ENCODE measurements at places on chromosomes 6 and 20.

DNA sequence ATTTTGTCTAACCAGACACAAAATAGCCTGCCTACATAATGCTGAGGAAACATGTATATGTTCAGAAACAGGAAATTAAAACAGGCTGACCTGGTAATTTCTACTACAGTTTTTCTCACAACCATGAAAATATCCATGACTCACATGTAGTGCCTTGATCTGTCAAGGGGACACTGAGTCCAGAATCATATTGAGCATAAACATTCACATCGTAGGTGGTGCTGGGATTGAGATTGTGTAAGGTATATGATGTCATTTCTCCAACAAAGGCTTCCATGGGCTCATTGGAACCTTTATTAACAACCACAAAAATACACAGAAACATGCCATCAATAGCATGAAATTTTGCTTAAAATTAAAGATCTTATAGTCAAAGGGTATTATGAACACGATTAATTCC is 80.9 kb downstream of the COL12A1 start:
- DNase-seq: no peak

DNA sequence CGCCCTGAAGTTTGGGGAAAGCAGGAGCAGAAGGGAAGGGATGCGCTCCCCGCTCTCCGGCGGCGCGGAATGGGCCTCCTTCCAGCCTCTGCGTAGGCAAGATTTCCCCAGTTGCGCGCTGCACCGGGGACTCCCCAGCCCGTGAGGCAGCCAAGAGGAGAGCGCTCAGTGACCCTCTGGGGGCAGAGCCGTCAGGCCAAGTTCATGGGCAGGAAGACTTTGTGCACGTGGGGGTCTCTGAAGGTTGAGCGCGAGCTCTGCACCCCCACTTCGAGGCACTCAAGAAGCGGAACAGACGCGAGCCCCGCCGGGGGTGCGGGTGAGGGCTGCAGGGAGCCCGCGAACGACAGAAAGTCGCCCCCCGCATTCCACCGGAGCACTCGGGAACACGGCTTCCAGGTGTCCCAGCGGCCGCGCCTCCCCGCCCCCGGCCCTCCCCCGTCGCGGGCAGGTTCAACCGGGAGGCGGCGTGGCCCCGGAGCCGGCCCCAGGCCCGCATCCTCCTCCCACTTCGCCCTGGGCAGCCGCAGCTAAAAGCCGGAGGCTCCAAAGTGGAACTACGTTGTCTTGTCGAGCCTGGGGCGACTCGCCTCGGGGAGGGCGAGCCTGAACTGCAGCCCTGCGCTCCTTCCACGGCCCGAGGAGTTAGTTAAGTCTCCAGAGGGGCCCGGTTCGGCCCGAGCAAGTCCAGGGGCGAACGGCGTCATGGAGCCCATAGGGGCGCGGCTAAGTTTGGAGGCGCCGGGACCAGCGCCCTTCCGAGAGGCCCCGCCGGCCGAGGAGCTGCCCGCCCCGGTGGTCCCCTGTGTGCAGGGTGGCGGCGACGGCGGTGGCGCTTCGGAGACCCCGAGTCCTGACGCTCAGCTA is at the start of gene PPP1R3G:
Gene PPP1R3G (plus strand): TSS at position 561 of the 867 bp plus-strand sequence. CDS start 145 bp downstream, at position 706.
- DNase-seq: no peak

GRCh38 chr6:111653979-111654378 is 48.3 kb upstream of the TRAF3IP2 start:
- no peak for DNase-seq

DNA sequence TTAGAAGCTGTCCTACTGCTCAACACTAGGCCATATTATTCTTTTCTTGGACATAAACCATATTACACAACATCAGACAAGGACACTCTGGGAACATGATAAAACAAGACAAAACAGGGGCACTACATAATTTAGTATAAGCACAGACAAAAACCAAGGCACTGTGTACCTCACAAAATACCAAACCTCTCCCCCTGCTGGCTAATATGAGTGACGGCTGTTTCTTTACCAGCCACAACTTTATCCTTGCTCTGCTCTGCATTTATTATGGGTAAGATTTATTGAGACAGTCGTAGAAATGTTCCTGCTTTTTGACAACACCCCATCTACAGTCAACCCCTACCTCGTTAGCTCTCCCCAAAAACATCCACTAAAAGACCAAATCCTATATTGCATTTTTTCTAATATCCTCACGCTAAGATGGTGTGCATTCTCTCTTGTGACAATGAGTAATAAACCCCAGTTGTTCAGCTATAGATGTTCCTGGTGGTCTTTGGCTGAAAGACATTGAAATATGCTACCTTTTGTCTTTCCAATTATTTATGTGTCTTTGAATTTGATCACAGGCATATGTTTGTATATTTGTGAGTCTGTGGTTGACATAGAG is 23.8 kb upstream of the POLR1H start:
- DNase-seq: peak; percentile 45

DNA sequence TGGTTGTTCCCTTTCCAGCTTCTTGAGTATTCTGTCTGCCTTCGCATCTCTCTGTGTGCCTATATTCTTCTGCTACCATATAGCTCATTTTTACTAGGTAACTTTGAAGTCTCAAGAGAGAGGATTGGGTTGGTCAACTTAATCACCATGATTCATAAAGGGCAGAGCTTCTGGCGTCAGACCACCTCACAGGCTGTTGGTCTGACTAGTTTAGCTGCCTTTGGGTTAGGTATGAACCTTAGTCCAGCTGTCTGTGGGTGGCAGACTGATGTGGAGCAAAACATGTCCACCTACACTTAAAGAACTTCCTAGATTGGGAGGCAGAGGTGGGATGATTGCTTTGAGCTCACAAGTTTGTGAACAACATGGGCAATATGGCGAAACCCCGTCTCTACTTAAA is 192.2 kb upstream of the SGK1 start:
- DNase-seq: no peak

GRCh38 chr6:30542915-30543314 is 13.4 kb downstream of the GNL1 start:
- DNase-seq: no peak
